ENCODE measurements at places on chromosomes 12 and 14.

DNA sequence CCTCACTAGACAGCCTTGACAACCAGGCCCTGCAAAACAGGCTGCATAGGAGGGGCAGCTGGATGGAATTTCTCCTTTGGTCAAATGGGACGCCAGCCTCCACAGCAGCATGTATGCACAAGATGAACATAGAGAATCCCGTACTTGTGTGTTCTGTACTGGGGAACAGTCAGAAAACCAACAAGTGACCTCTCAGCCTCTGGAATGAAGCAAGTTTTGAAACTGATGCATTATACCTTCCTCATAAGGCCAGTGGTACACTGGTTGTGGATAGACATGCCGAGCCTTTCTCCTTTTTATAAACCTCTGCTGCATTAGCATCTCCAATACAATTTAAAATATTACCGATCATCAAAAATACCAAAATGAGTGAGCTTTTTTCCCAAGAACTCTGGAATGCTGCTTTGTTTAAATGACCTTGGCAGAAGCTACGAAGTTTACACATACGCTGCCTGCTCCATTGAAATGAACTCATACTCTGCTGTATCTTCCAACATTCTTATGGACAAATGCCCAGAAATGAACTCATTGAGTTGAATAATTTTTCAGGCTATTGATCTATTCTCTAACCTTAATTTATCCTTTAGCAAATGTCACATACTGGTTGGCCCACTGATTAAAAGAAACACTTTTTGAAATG, 47.6 kb upstream of the FERMT2 start:
- no peak for DNase-seq

DNA sequence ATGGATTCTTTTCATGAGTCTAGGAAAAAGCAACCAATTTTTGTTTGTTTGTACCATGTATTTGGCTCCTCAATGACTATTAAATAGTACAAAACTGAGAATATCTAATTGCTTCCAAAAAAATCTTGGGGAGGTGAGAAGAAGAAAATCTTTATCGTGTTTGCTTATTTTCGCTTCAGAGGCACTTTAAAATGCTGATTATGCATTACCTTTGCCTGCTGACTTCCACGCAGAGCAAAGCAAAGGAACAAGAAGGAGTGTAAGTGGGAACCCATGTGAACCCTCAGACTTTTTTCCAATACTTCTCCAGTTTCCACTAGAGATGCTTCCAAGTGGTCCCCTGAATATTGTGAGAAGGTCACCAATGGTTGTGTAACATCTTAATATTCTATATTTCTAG, 43.2 kb upstream of the STRN3 start:
- DNase-seq: no peak

DNA sequence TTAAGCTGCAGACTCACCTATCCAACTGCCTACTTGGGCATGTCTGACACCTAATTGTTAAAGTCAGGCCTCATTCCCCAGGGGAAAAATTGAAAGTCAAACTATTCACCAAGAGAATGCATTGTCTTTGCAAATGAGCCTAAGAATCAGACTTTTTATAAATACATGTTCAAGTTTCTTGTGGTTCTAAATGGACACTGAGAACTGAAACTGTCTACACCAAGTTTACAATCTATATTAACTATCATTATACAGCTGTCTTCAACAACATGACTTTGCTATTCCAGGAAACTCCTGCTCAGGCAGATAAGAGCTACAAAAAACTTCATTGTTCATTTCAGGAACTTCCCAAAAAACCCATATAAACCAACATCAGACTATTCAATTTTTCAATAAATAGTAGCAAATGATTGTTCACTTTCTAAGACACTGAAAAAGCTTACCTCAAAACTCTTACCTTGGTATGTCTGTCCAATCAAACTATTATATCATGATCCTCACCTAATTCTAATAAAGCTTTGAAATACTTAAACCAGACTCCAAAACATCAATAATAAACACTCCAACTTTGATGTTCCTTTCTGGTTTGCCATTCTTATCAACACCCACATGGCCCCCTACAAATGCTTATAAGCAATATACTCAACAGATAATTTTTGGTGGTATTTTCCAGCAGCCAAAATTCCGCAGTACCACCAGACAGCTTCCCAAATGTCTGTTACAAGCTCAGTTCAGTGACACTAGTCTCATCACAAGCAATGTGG, 24.2 kb downstream of the CDK17 start:
- no peak for DNase-seq

- DNase-seq: no peak
These were observed 177.6 kb downstream of the TMEM132C start for GRCh38 chr12:128444598-128444997.

GRCh38 chr12:33427071-33427470, 12.5 kb downstream of the SYT10 start:
- no peak for DNase-seq

- no peak for DNase-seq
These were observed 23.0 kb upstream of the GPR132 start for GRCh38 chr14:105087963-105088811.

DNA sequence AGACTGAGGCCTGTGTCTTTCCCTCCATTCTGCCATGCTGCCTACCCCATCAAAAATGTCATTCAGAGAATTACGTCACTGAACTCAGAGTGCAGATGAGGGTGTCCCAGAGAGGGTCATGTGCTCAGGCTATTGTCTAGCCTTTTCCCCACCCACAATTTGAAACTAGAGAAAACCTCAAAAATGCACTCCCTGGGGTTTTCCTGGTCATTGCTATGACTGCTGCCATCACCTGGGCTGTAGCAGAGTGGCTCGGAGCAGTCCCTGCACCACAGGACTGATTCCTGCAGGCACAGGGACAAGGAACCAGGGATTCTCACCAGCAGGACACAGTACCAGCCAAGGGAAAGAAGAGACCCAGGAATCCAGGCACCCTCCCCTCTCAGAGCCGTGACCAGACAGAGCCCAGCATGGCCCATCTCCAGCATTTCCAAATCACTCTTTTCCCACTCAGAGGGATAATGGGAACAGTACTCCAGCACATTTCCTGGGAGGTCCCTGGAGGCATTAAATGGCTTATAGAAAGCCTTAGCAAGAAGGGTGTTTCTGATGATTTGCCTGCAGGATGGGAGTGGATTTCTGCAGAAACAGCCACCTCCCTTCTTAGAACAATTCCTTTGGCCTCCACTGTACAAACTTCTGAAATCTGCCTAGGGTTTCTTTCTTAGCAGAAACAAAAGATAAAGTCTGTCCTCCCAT, 45.9 kb downstream of the VWF start:
- no peak for DNase-seq

DNA sequence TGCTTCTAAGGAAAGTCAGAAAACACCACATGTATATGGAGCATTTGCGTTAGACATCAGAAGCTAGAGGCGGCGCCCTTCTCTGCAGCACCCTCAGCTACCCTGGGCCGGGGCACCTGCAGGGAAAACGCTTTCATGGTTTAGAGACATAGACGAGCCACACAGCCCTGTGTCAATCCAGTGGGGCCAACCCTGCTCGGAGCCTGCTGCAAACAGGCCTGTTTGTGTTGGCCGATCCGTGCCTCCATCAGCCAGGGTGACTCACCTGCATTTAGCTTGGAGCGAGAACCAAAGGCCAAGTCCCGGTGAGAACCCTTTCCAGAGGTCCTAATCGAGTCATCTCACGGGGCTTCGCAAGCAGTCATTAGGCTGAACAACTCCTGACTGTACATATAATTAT, 19.5 kb upstream of the FZD10 start:
- DNase-seq: no peak

- DNase-seq: no peak
These were observed 342.6 kb downstream of the NOVA1 start for GRCh38 chr14:26255213-26255612.

DNA sequence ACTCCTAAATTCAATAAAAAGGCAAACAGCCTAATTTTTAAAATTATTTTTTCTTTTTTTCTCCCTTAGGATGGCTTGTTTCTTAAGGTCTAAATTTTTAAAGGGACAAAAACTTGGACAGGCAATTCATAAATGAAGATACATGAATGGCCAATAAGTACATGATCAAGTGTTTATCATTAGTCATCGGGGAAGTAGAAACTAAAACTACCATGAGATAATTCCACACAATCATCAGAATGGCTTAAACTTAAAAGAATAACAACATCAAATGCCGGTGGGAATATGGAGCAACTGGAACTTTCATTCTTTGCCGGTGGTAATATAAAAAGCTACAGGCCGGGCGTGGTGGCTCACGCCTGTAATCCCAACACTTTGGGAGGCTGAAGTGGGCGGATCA, 29.1 kb downstream of the MOK start:
- DNase-seq: no peak

All from cortex of kidney (tissue), 1 donor.